ENCODE measurements at places on chromosomes 2 and 18.

DNA sequence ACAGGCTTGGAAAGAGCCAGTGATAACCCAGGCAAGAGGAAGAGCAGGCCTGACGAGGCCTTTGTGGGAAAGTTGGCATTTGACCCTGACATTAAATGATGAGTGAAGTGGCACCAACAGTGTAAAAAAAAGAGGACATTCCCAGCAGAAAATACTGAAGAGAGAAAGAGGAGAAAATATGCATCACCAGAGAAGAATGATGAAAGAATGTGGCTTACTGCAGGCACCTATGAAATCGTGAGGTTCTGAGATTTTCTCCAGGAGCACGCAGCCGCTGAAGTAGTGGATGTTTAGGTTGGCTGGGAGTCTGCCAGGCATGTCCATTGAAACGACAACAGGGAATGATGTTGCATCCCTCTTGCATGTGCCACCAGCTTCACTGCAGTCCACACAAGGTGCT is 13.8 kb downstream of the EHD3 start:
- DNase-seq, result no peak

DNA sequence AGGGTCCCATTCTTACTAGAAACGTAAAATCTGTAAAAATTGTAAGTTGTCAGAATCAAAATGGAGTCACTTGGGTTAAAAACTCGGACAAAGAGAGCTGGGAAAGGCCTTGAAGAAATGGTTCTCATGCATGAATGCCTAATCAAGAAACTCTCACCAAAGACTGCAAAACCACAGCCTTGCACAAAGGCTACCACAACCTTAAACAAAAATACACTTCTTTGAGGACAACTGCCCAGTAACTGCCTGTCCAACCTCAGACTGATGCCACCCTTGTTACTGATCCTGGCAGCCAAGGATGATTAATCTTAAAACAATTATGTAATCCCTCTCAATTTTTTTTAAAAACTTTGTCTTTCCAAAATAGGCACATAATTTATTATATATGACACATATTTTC is 299.3 kb downstream of the CCDC85A start:
- no peak for DNase-seq

GRCh38 chr18:66209656-66210055 is 394.2 kb downstream of the CDH19 start:
- no peak for DNase-seq

DNA sequence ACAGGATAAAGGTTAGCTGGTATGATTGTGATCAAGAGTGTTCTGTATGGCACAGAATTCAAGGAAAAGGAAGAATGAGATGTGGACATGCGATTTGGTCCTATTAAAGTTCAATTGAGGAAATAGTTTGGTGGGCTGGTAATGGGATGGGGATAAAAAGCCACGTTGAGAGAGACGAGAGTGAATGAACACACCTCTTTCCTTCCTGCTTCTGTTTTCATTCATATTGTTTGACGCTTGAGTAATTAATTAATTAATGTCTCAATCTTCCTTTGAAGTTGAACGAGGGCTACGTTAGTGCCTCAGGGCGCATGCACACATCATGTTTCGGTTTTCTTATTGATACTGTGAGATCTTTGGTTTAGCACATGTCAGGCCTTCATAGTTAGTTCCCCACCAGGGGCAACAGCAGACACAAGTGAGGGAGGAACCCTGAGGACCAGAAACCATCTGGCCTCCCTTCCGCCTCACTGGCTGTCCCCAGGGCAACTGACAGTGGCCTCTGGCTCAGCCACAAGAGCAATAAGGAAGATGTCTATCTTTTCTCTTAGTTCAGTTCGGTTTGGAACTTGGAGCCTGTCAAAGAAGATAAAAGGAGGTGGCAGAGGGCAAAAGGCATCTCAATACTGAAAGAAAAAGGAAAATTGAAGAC is 116.0 kb downstream of the LIPG start:
- no peak for DNase-seq

- no peak for DNase-seq
Measured at GRCh38 chr2:209977386-209978239, 24.8 kb upstream of the RPE start.

All from smooth muscle cell of the brain vasculature (primary cell).